Regular cardiac myocyte (primary cell): ENCODE measurements at places on chromosomes 6 and 20. TPM values are rescaled to one million over a fixed set of nuclear protein-coding genes. Genes with fewer than 3 reads are reported as not detected.

TBC1D32 gene
- 10.5 and 20.6 TPM in 2 replicates for total RNA-seq

NKAIN4 gene
- 0.19 TPM in 1 of 2 replicates, not detected in the other for total RNA-seq

CRISP2 gene
- not detected in 2 replicates for total RNA-seq

MYH7B gene
- under 0.01 TPM in 1 of 2 replicates, not detected in the other for total RNA-seq

CST5 gene
- not detected in 2 replicates for total RNA-seq

DTD1 gene
- 52.4 and 97.8 TPM in 2 replicates for total RNA-seq

HLA-F gene
- 3.8 and 16.3 TPM in 2 replicates for total RNA-seq
